ENCODE measurements at places on chromosomes 2 and 18. TPM values are rescaled to one million over a fixed set of nuclear protein-coding genes. Genes with fewer than 3 reads are reported as not detected.

GRCh38 chr2:16615687-16616615 lies 49.7 kb downstream of the CYRIA start:
- no peaks in the 10 kb centered on the region for H3K36me3 ChIP-seq
- H3K27me3 ChIP-seq, result no peaks in the 10 kb centered on the region
- no peak for DNase-seq
- peaks cover 38% of the 10 kb centered on the region for H3K4me1 ChIP-seq
- no peak overlapping the region for H3K27ac ChIP-seq
- no peak overlapping the region for H3K4me3 ChIP-seq

DNA sequence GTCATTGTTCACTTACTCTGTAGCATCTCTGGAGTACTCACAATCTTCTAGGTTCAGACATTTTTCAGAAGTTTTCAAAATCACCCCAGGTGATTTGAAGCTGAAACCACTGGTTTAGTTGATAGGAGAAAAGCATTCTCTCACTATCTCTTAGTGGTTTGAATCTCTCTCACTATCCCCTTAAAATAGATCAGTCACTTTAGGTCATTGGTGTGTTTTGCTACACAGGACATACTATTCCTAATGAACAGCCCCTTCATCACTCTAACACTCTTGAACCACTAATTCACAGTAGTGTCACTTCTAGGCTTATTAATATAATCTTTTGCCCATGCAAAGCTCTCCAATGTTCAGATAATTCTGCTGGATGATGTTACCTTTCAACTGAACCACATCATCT lies 34.5 kb downstream of the LYPD6 start:
- H3K4me3 ChIP-seq, result no peak overlapping the region
- H3K36me3 ChIP-seq, result no peaks in the 10 kb centered on the region
- H3K4me1 ChIP-seq, result peaks cover 2% of the 10 kb centered on the region
- H3K27me3 ChIP-seq, result no peaks in the 10 kb centered on the region
- no peak overlapping the region for H3K27ac ChIP-seq

DNA sequence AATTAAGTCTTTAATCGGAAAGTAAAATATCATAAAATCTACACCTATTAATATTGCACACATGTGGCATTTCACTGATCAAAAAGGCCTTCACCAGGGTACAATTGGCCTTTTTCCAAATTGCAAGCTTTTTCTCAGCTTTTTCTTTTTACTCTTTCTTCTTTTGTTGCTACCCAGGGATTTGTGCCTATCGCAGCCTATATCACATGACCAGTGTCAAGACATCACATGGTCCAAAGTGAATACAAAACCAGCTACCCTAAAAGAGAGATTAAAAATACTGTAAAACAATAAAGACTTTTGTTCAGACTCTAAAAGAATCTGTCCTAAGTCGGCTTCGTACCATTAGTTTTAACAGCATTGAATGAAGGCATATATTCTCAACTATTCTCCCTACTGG lies 15.0 kb upstream of the OTX1 start:
- H3K4me1 ChIP-seq, result no peaks in the 10 kb centered on the region
- DNase-seq, result no peak
- no peaks in the 10 kb centered on the region for H3K36me3 ChIP-seq
- no peak overlapping the region for H3K4me3 ChIP-seq
- no peaks in the 10 kb centered on the region for H3K27me3 ChIP-seq

DNA sequence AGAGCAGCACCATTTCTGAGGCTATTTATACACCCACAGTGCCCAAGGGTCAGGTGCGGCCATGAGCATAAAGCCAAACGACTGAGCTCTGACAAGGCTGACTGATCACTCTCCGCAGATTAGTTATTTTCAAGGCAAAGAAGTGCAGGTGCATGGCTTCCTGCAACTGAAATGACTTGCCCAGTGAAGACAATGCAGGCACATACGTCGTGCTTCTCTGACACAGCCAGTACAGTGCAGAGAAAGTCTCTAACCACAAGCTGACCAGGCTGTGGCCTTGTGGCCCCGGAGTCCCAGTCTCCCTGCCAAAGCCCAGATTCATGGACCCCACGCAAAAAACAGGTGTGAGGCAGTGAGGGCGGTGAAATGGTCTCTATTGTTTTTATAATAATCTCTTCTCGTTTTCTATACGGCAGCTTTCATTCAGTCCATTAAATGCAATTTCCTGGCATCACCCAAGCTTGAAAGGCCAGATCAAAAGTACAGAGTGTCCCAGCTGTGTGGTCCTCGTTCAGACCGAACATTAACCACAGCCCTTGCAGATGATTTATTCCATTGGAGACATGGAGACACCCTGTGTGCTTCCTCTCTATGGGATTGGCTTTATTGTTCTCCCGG lies 447.0 kb upstream of the ID2 start:
- H3K4me3 ChIP-seq, result no peak overlapping the region
- no peaks in the 10 kb centered on the region for H3K27me3 ChIP-seq
- H3K27ac ChIP-seq, result no peak overlapping the region

DNA sequence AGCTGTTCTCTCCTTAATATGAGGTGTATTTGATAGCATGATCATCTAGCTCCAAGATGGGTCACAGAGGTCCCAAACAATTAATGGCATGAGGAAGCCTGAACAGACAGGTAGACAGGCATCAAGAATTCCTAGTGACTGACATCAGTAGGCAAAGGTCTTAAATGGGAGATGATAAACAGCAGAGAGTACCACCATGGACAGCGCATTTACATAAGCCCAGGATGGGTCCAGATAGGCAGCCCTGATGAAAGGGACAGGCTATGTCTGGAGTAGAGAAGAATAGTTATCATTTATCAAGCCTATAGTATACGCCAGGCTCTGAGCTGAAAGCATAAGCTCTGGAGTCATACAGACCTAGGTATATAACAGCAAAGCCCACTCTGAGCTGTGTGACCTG lies 434.7 kb upstream of the SETBP1 start:
- H3K4me3 ChIP-seq, result no peak overlapping the region
- no peak for DNase-seq
- H3K4me1 ChIP-seq, result no peaks in the 10 kb centered on the region
- no peaks in the 10 kb centered on the region for H3K27me3 ChIP-seq
- H3K27ac ChIP-seq, result no peak overlapping the region

GRCh38 chr2:34547900-34548299 lies 948.8 kb upstream of the FAM98A start:
- no peak for DNase-seq
- no peak overlapping the region for H3K27ac ChIP-seq
- H3K4me3 ChIP-seq, result no peak overlapping the region
- H3K4me1 ChIP-seq, result no peaks in the 10 kb centered on the region
- no peaks in the 10 kb centered on the region for H3K27me3 ChIP-seq
- H3K36me3 ChIP-seq, result no peaks in the 10 kb centered on the region

DNA sequence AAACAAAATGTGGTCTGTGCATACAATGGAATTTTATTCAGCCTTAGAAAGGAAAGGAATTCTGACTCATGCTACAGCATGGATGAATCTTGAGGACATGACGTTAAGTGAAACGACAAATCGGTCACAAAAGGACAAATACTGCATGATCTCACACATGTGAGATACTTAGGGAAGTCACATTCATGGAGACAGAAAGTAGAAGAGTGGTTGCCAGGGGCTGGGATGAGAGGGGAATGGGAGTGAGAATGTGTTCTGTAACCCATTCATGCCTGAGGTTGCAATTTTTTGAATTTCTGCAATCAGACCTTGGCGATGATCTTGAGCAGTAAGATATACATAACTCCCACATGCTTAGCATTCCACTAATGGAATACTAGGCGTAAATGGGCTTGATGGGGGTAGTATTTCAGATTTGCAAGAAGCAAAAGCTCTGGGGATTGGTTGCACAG lies 22.0 kb downstream of the FHL2 start:
- H3K4me1 ChIP-seq, result peaks cover 57% of the 10 kb centered on the region
- H3K36me3 ChIP-seq, result no peaks in the 10 kb centered on the region
- no peaks in the 10 kb centered on the region for H3K27me3 ChIP-seq

DNA sequence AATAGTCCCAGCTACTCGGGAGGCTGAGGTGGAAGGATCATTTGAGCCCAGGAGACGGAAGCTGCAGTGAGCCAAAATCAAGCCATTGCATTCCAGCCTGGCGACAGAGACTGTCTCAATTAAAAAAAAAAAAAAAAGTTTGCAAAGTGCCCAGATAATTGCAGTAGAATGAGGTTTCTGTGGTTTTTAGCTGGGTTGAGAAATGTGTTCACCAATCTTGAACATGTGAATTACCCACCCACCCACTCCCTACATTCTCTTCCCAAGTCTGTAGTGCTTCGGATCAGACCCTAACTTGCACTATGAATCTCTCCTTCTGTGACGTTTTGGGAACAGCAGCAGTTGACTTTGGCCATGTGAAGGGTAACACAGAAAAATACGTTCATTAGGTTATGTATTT lies 247.3 kb downstream of the PTGR3 start:
- no peak overlapping the region for H3K27ac ChIP-seq
- H3K4me1 ChIP-seq, result no peaks in the 10 kb centered on the region
- no peak for DNase-seq
- no peak overlapping the region for H3K4me3 ChIP-seq
- no peaks in the 10 kb centered on the region for H3K27me3 ChIP-seq
- no peaks in the 10 kb centered on the region for H3K36me3 ChIP-seq

DNA sequence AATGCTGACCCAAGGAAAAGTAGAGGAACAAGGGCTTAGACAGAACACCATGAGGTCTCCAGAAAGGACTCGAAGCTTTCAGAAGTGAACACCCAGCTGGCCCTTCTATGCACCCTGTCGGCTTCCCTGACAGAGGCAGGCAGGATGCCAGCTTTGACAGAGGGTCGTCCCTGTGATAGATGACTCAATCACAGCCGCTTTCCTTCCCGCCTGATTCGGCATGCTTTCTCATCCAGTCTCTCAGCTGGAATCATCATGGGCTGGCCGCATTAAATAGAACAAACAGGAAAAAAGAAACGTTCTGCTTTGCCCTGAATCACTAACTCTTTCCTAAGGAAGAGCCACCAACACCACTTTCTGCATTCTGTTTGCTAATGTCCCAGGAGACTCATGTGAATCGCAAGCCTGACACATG lies 140.3 kb upstream of the RAB12 start:
- H3K4me3 ChIP-seq, result no peak overlapping the region
- no peak overlapping the region for H3K27ac ChIP-seq
- no peaks in the 10 kb centered on the region for H3K36me3 ChIP-seq
- H3K27me3 ChIP-seq, result no peaks in the 10 kb centered on the region
- peaks cover 13% of the 10 kb centered on the region for H3K4me1 ChIP-seq

- H3K4me3 ChIP-seq, result no peak overlapping the region
- no peaks in the 10 kb centered on the region for H3K27me3 ChIP-seq
- H3K27ac ChIP-seq, result peak overlapping the region; percentile 86
- no peaks in the 10 kb centered on the region for H3K36me3 ChIP-seq
- DNase-seq, result no peak
These were observed 2.1 kb upstream of the RFTN2 start for GRCh38 chr2:197677483-197677882.

DNA sequence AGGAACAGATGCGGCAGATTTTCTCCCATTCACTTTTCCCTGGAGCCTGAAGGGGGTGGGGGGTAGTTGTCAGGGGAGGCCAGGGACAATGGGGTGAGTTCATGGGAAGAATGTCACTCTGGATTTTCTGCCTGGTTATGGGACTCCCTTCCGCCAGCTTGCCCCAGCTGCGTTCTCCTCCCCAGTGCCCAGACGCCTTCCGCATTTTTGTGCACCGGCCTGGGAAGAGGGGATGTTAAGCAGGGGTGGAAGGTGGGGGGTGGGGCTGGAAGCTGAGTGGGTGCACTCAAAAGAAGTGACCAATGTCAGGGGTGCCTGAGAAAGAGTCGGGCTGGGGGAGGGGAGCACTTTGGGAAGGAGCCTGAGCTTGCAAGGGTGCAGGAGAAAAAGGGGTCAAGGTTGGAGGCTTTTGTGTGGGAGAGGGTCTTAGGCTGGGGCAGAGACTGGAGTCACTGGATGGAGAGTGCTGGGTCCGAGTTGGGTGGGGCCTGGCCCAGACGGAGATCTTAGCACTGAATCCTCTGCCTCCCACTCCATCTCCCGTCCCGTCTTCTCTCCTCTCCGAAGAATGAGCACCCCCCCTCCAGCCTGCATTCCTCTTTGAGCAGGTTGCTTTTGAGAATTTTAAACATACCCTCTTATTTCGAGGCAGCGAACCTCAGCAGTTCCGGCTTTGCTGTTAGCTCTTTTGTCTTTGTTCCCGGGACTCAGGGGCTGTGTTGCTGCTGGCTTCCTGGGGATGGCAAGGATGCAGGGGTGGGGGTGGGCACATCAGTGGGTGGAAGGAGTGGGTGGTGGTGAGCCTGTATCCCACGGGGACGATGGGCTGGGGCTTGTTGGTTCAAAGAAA lies 2.7 kb downstream of the IGFBP2 start:
- no peaks in the 10 kb centered on the region for H3K27me3 ChIP-seq
- no peaks in the 10 kb centered on the region for H3K36me3 ChIP-seq
- peaks cover 36% of the 10 kb centered on the region for H3K4me1 ChIP-seq
- peak overlapping the region; percentile 58 for H3K4me3 ChIP-seq

- no peak overlapping the region for H3K4me3 ChIP-seq
- H3K4me1 ChIP-seq, result no peaks in the 10 kb centered on the region
- no peak for DNase-seq
- H3K36me3 ChIP-seq, result no peaks in the 10 kb centered on the region
- H3K27me3 ChIP-seq, result no peaks in the 10 kb centered on the region
- no peak overlapping the region for H3K27ac ChIP-seq
These were observed 200.9 kb upstream of the MEIS1 start for GRCh38 chr2:66233981-66234380.

DNA sequence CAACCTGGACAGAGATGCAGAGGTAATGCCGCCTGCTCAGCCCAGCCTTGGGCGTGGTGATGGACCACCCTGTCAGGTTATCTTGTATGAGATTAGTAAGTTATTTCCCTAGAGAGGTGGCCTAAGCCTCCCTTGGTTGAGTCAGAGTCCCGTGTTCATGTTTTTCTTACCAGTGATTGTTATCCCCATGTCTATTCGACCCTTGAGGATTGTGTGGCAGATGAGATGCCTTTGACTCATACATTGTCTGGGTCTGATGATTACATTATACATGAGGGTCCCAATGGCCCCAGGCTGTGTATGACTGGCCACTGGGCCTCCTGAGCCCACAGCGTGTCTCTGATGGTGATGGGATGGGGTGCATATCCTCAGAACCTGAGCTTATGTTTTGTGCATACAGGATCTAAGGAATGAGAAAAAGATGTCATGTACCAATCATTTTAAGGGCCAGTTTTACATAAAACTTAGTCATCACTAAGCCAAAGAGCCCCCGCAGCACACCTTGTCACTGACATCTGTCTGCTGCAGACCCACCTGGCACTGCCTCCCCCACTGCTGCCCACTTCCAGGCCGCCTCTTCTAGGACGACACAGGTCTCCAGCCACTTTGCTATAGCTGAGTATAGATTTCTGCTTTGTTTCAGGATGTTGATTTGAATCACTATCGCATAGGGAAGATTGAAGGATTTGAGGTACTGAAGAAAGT lies 7.7 kb downstream of the PPP1R7 start:
- peaks cover 20% of the 10 kb centered on the region for H3K36me3 ChIP-seq
- no peak overlapping the region for H3K4me3 ChIP-seq
- DNase-seq, result no peak
- H3K4me1 ChIP-seq, result peaks cover 16% of the 10 kb centered on the region

GRCh38 chr2:14385043-14385442 lies 247.5 kb upstream of the LRATD1 start:
- no peak overlapping the region for H3K27ac ChIP-seq
- H3K36me3 ChIP-seq, result no peaks in the 10 kb centered on the region
- H3K4me1 ChIP-seq, result no peaks in the 10 kb centered on the region
- no peaks in the 10 kb centered on the region for H3K27me3 ChIP-seq

- H3K4me1 ChIP-seq, result no peaks in the 10 kb centered on the region
- H3K36me3 ChIP-seq, result no peaks in the 10 kb centered on the region
- no peak for DNase-seq
- H3K27ac ChIP-seq, result no peak overlapping the region
- H3K4me3 ChIP-seq, result no peak overlapping the region
These were observed 569.9 kb upstream of the REG3G start for GRCh38 chr2:78455586-78455985.

Gene SLC19A3
- total RNA-seq, result 7.4 TPM

Gene RAB27B
- 6.1 TPM for total RNA-seq

Gene PROC
- total RNA-seq, result not detected

Gene PSMA8
- total RNA-seq, result not detected

Gene DCAF17
- 19.6 TPM for total RNA-seq

Data from vagina (tissue), 2 donors.